ENCODE measurements at places on chromosomes 3 and 15. TPM values are rescaled to one million over a fixed set of nuclear protein-coding genes. Genes with fewer than 3 reads are reported as not detected.

Gene CNTN4
- total RNA-seq, result 1.6 TPM

Gene CFAP100
- total RNA-seq, result not detected

Gene IL17RD
- total RNA-seq, result 0.29 TPM

Gene CHSY1
- 21.1 TPM for total RNA-seq

Gene GOLGA6L10
- 2.2 TPM for total RNA-seq

Gene CYFIP1
- 70.5 TPM for total RNA-seq

Gene EIF4E3
- total RNA-seq, result 3.9 TPM

Gene LTK
- total RNA-seq, result 0.02 TPM

Gene SLC12A1
- not detected for total RNA-seq

Gene ATP8B4
- total RNA-seq, result 2.8 TPM

Gene BTBD1
- total RNA-seq, result 67.9 TPM

Gene AADACL2
- not detected for total RNA-seq

Gene SHF
- 3.1 TPM for total RNA-seq

Gene DALRD3
- total RNA-seq, result 36.8 TPM

Gene CAND2
- 0.12 TPM for total RNA-seq

Gene SFMBT1
- total RNA-seq, result 10.1 TPM

Gene ITIH3
- total RNA-seq, result not detected

Gene PLXNA1
- 15.9 TPM for total RNA-seq

Gene RBPMS2
- total RNA-seq, result 1.2 TPM

Gene RPLP1
- 511 TPM for total RNA-seq

Gene CHST14
- total RNA-seq, result 12.4 TPM

Gene PGBD4
- 2.0 TPM for total RNA-seq

Gene PLS1
- total RNA-seq, result 44.6 TPM

Gene C2CD4A
- total RNA-seq, result 0.63 TPM

Gene TGM4
- total RNA-seq, result not detected

Gene CRYGS
- total RNA-seq, result 0.46 TPM

Gene SSUH2
- total RNA-seq, result 0.27 TPM

Gene GCNT3
- total RNA-seq, result 0.29 TPM

Gene LOXL1
- total RNA-seq, result 10.4 TPM

Gene PLCH1
- total RNA-seq, result 0.81 TPM

Gene OXTR
- total RNA-seq, result 0.23 TPM

Gene SAMD7
- total RNA-seq, result not detected

Gene ALPK3
- 0.05 TPM for total RNA-seq

Gene IQCF2
- not detected for total RNA-seq

Data from NCI-H460 (cell line).